ENCODE measurements at places on chromosomes 2 and 18.
A peak's percentile ranks its signal among the peaks of the same experiment; 100 is the strongest.

DNA sequence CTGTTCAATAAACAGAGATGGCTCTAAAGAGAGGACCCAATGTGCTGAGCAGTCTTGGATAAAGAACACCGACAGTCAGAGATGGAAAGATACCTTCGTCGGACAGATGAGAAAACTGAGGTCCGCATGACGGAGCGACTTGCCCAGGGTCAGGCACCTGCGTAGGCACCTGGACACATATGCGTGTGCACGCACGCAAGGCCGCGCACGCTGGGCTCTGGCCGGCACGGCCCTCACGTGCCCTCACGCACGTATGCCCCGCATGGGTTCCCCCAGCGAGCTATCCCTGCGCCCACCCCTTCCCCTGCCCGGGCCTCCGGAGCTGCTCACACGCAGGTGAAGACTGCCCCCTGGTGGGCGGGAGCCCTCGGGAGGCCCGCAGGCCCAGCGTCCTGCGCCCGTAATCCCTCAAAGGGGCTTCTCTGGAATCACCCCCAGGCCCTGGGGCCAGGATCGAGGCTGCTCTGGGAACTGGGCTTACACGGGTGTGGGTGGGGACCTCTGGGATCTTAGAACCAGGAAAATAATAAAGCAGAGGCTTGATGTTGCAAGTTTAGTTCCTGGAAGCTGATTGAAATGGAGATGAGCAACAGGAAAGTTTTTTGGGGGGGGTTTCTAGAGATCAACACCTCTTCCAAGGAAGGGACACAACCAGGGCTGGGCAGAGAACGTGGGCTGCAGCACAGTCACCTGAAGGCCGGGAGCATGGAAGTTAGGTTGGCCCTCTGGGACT is 246.3 kb downstream of the TNS1 start:
- DNase-seq, result peak; percentile 96

DNA sequence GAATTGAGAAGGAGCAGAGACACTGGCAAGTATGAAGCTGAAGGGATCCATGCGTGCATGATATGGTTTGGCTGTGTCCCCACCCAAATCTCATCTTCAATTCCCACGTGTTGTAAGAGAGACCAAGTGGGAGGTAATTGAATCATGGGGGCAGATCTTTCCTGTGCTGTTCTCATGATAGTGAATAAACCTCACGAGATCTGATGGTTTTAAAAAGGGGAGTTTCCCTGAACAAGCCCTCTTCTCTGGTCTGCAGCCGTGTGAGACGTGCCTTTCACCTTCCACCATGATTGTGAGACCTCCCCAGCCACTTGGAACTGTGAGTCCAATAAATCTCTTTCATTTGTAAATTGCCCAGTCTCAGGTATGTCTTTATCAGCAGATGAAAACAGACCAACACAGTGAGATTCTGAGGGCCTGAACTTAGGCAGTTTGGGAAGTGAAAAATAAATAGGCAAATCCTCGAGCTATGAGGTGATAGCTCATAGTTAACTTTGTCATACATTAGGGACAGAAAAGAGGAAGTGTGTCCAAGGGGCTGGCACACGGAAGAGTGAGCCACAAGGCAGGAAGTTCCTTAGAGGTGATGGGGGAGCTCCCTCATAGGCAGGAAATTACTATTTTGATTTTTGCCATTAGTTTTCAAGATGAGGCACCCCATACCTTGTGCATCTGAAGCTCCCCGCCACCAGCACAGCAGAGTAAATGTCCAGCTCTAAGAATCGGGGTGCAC is 658.8 kb upstream of the ID2 start:
- DNase-seq, result no peak

- DNase-seq, result peak; percentile 76
These were observed at the start of gene TUBB6 for GRCh38 chr18:12307701-12308385. Gene TUBB6, plus strand, starts transcription at chr18:12308241. Its CDS starts 52 bp downstream, at chr18:12308293.

DNA sequence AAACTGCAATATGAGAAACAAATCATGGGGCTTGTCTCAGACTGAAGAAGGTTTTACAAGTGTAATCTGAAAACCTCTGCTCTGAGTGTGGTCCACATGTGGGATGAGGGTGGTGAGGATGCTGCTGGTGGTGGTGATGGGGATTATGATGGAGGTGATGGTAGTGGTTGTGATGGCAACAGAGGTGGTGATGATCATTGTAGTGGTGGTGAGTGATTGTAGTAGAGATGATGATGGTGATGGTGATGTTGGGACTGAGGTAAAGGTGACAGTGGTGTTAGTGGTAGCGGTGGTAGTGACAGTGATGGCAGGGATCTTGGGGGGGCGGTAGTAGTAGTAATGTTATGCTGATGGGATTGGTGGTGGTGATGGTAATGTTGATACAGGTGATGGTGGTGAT is 217.8 kb downstream of the ANAPC1 start:
- no peak for DNase-seq

- DNase-seq, result no peak
These were observed 126.2 kb downstream of the TWIST2 start for GRCh38 chr2:238974081-238974480.

DNA sequence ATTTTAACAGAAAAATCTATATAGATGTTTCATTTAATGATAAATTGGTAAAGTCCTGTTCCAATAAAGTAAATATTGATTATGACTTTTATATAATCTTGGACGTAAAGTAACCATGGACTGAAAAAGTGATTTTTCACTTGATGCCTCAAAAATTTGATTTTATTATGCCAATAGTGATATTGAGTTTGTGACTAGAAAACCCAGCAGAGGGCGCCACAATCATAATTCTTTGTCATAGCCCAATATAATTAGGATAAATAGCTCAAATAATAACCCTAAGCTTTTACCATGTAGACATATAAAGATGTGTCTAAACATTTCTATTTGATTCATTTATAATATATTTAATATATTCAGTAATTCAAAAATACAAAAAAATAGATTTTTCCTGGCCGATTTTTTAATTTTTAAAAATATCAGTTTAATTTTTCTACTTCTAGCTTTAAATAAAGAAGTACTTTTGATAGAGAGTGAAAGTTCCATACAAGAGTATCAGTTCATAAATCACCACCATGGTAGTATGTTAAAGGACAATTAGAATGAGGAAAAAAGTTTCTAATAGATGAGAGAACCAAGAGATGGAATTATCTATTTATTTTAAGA is 30.7 kb downstream of the CAMKMT start:
- DNase-seq, result peak; percentile 64

DNA sequence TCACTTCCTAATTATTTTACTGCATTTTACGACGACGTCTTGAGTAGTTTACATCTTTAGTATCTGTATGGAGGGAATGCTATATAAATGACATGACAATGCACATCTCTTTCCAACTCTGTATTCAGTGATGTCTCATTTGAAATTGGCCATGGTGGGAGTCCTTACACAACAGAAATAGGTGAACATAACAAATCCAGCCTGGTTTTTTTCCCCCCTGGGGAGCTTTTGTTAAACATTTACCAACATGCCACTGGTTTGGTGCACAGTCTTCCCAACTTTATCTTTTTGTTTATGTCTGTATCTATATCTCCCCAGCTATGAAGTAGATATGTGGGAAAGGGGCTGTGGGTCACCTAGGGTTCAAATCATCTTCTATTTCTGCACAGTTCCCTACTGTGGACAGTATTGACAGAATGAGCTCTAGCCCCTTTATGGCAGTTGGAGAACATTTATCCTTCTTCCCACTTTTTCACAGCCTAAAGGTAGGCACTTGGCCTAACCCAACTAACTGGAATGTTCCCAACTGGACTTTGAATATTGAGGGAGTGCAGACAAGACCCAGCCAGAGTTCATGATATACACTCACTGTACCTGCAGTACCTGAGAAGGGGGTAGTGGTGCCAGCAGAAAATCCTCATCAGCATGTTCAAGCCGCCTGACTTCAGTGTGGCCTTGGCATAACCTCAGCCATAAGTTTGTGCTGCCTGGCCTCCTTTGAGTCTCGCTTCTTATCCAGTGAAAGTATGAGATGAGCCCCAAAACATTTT is 5.7 kb upstream of the RTKN start:
- DNase-seq, result no peak

DNA sequence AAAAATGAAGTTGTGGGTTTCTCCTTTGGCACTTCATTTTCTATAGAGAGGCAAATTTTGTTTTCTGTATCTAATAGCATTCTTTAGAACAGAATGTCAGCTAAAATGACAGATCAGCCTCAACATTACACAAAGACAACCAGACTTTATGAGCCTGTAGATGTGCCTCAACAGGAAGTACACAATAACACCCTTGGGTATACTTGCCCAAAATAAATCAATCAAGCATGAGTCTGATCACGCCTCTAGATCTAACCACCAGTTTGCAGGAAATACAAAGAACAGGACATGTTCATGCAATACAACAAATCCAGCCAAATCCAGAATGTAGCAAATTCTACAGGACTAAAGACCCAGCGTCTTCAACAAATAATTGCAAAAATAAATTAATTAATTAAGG is 11.2 kb upstream of the DAPL1 start:
- no peak for DNase-seq

DNA sequence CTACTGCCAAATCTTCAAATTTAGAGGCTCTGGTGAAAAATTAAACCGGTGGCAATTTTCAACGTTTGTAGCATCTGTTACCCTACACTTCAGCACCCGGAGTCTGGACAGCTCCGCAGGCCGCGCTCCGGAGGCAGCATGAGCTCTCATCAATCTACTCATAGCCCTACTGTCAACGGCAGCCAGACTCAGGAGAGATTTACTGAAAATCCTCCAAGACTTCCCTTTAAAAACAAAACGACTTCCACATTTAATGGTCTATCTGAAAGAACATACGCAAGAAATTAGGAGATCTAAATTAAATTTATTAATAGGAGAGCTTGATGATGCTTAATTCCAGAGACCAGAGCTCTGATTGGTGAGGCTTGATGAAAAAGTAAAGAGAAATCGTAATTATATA is 970 bp upstream of the ADCYAP1 start:
- peak; percentile 95 for DNase-seq
